ENCODE measurements at places on chromosomes 16 and 17. TPM values are rescaled to one million over a fixed set of nuclear protein-coding genes. Genes with fewer than 3 reads are reported as not detected.

The BICDL2 gene
- 28.6 TPM for total RNA-seq

The CACNG5 gene
- 0.68 TPM for total RNA-seq

The COX6A2 gene
- total RNA-seq, result not detected

DNA sequence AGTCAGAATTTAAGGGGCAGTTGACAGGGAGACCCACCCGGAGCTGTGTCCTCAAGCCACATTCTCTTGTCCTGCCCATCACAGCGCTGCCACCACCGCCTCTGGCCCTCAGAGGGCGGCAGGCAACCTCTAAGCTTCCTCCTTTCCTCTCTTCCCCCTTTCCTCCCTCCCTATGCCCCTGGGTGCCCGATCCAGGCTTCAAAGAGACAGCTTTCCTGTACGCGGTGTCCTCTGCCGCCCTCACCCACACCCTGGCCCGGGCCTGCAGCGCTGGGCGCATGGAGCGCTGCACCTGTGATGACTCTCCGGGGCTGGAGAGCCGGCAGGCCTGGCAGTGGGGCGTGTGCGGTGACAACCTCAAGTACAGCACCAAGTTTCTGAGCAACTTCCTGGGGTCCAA, 23.5 kb downstream of the WNT9B start:
- peaks cover 6% of the 10 kb centered on the region for H3K27me3 ChIP-seq
- no peak for DNase-seq
- H3K36me3 ChIP-seq, result no peaks in the 10 kb centered on the region
- no peaks in the 10 kb centered on the region for H3K4me1 ChIP-seq

- peak overlapping the region; percentile 34 for H3K4me3 ChIP-seq
- no peaks in the 10 kb centered on the region for H3K36me3 ChIP-seq
- H3K4me1 ChIP-seq, result peaks cover 62% of the 10 kb centered on the region
- H3K27me3 ChIP-seq, result no peaks in the 10 kb centered on the region
- no peak for DNase-seq
These were observed 32.1 kb upstream of the CDC42EP4 start for GRCh38 chr17:73343739-73344454.

DNA sequence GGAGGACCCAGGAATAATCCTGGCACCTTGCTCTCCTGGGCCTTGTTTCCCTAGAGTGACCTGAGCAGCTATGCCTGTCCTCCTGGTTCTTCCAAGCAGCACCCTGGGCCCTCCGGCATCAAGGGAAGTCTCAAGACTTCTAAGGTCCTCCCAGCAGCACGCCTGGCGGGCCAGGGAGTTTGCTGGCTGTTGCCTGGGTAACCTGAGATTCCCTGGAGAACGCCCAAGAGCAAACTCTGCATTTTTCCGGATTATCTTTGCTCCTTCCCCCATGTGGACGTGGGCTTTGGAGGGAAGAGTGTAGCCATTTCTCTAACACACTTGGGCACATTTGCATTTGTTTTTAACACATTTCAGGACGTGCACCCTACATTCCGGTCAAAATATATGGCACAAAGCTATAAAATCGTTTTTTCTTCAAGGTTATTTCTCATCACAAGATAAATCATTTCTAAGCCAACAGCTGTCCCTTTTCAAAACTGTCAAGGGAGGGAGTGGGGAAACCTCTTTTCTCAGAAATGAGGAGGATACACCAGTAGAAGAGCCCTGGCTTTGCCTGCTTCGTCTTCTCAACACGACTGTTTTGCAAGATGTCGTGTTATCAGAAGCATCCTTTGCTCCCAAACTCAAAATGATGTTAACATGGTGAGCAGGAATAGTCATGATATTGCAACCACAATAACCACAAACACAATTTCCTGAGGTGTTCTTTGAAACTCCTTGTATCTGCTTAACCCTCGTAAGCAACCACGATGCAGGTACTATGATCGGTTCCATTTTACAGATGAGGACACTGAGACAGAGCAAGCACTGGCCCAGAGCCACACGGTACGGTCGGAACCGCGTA, 116.5 kb downstream of the ADCY9 start:
- peak overlapping the region; percentile 41 for H3K27ac ChIP-seq
- DNase-seq, result no peak
- H3K36me3 ChIP-seq, result no peaks in the 10 kb centered on the region
- H3K27me3 ChIP-seq, result no peaks in the 10 kb centered on the region
- H3K4me3 ChIP-seq, result no peak overlapping the region

DNA sequence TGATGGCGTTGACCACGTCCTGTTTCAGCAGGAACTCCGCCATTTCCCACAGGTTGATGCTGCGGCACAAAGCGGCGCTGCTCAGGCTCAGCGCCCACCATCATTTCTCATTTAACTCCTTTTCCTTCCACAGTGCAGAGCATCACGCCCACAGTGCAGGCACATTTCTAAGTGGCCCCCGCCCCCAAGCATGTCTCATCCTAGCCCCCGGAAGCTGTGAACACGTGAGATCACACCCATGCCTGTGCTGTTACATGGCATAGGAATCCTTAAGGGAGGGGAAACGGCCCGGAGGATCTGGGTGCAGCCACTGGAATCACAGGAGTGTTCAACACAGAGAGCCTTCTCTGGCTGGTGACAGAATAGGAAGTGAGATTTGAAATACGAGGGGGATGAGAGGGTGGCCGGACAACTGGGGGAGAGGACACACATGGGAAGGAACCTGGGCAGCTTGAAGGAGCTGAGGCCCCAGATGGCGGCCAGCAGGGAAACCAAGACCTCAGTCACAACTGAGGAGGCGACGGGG, 4.7 kb downstream of the NAGPA start:
- no peak for DNase-seq
- no peak overlapping the region for H3K27ac ChIP-seq
- H3K36me3 ChIP-seq, result no peaks in the 10 kb centered on the region
- peaks cover 2% of the 10 kb centered on the region for H3K27me3 ChIP-seq
- H3K4me1 ChIP-seq, result peaks cover 7% of the 10 kb centered on the region
- H3K4me3 ChIP-seq, result no peak overlapping the region

- no peak overlapping the region for H3K4me3 ChIP-seq
- DNase-seq, result no peak
- H3K4me1 ChIP-seq, result peaks cover 69% of the 10 kb centered on the region
- no peaks in the 10 kb centered on the region for H3K36me3 ChIP-seq
These were observed 284.0 kb downstream of the SEC14L1 start for GRCh38 chr17:77424585-77425344.

DNA sequence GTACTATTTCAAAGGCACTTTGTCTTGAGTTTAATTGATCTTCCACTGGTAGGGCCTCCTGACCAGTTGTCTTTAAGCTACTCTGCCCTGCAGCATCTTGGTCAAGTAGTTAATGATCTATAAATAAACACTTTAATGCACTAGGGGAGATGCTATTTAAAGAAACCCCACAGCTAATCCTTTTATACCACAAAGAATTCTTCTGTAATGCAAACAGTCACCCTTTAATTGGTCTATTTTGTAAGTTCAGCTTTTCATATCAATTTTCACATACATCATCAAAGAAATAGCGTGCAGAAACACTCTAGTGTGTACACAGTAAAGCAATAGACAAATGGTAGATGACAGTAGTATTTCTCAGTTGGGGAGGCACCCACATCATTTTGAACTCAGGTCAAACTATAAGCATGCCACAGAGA, 70.3 kb downstream of the PMP22 start:
- peaks cover 9% of the 10 kb centered on the region for H3K4me1 ChIP-seq
- H3K4me3 ChIP-seq, result no peak overlapping the region
- DNase-seq, result no peak

DNA sequence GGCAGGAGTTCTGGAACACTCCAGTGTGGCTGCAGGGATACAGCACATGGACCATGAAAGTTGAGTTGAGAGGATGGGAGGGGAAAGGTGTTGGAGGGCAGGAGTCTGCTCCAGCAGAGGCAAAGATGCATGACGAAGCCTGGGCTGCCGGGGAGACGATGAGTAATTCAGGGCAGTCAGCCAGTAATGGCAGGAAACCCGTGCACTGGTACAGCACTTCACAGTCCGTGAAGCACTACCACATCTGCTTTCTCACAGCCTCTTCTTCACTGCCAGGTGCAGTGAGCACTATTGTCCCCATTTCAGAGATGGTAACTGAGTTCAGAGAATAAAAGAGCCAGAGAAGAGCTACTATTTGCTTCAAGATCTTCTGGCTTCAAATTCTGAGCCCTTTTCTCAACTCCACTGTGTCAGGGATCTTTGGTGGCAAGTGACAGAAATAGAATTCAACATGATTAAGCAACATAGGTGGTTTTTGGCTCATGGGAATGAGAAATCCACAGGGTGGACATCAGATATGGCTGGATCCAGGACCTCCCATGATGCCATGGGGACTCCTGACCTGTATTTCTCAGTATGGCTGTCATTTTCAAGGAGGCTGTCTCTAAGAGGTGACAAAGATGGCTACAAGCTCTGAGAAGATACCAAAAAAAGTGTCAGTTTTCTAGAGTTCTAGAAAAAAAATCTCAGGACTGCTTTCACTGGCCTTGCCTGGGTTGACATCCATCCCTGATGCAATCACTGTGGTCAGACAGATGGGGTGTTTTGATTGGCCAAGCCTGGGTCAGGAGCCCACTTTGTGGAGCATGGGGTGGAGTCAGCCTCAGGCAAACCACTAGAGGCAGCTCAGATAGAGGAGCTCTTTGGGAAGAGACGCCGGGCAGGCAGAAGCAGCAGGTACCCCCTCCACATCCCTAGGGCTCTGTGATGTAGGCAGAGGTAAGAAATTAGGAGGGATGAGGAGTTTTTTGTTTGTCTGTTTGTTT, 24.7 kb downstream of the IL21R start:
- H3K36me3 ChIP-seq, result no peaks in the 10 kb centered on the region
- no peak overlapping the region for H3K4me3 ChIP-seq

GRCh38 chr17:602436-602835, 112.2 kb downstream of the VPS53 start:
- peak overlapping the region; percentile 32 for H3K27ac ChIP-seq
- H3K36me3 ChIP-seq, result peaks cover 28% of the 10 kb centered on the region
- no peak overlapping the region for H3K4me3 ChIP-seq
- DNase-seq, result no peak

GRCh38 chr17:44969144-44969780, 1.2 kb upstream of the C1QL1 start:
- H3K27me3 ChIP-seq, result peaks cover 86% of the 10 kb centered on the region
- peaks cover 5% of the 10 kb centered on the region for H3K4me1 ChIP-seq
- H3K4me3 ChIP-seq, result peak overlapping the region; percentile 88

DNA sequence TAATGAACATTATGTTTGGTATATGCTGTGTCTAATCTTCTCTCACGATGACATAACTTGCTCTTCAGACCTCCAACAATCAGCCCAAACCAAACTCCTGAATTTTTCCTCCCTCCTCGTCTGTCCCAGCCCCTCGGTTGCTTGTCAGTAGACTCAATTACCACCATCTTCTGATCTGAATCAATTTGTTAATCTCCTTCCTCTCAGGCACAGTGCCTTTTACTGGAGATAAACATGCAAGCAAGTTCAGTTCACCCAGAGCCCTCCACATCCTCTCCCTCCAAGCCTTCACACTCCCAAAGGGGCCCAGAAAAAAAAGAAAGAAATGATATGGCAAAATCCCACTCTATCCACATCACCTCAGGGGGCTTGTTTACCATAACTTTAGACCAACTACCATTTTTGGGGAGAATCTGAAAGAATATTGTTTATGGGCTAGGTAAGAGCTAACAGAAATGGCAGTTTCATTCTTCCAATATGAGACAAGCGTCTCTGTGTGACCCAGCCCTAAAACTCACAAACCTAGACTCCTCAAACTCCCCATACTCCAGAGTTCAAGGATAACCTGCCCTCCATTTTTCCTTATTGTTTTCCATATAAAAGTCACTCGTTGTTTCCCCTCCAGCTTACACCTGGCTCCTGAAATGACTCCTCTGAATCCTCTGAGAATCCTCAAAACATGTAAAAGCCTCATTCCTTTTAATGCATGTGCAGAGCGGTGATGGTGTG, 1.5 kb downstream of the TEX2 start:
- peak overlapping the region; percentile 68 for H3K27ac ChIP-seq
- H3K4me3 ChIP-seq, result peak overlapping the region; percentile 96
- peaks cover 47% of the 10 kb centered on the region for H3K27me3 ChIP-seq
- peaks cover 3% of the 10 kb centered on the region for H3K36me3 ChIP-seq
- no peak for DNase-seq

DNA sequence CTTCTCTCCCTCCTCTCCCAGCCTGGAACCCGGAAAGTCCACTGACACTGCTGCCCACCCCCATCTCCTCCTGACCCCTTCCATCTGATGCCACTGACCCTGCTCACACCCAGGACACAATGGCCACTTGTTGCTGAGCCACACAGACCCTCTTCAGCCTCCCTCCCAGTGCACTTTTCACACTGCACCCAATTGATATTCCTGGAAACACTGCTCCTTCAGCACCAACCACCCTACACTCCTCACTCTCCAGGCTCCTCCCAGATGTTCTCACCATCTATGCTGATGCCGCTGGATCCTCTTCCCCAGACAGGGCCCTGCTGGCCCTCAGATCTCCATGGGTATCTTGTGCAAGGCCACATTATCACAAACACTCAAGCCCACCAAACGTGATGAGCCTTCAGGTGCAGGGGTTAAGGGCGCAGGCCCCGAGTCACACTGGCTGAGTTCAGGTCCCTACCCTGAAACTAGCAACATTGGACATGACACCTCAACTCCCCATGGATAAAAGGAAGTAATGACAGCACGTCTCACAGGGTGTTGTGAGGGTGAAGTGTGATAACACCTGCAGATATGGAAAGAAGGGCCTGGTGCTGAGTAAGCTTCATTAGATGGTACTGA, 238.1 kb downstream of the ZNF423 start:
- no peak overlapping the region for H3K27ac ChIP-seq
- H3K36me3 ChIP-seq, result peaks cover 12% of the 10 kb centered on the region
- peaks cover 8% of the 10 kb centered on the region for H3K4me1 ChIP-seq
- H3K27me3 ChIP-seq, result no peaks in the 10 kb centered on the region
- DNase-seq, result peak; percentile 49

GRCh38 chr17:82239926-82240505, 11.2 kb downstream of the SLC16A3 start:
- no peaks in the 10 kb centered on the region for H3K27me3 ChIP-seq
- H3K4me3 ChIP-seq, result no peak overlapping the region
- peaks cover 6% of the 10 kb centered on the region for H3K4me1 ChIP-seq
- DNase-seq, result no peak

GRCh38 chr17:31310886-31311285, 3.0 kb downstream of the EVI2B start:
- no peaks in the 10 kb centered on the region for H3K27me3 ChIP-seq
- H3K27ac ChIP-seq, result no peak overlapping the region
- H3K4me3 ChIP-seq, result no peak overlapping the region
- H3K4me1 ChIP-seq, result peaks cover 7% of the 10 kb centered on the region
- no peak for DNase-seq
- peaks cover 13% of the 10 kb centered on the region for H3K36me3 ChIP-seq

- no peak overlapping the region for H3K27ac ChIP-seq
- H3K36me3 ChIP-seq, result peaks cover 4% of the 10 kb centered on the region
- H3K4me3 ChIP-seq, result no peak overlapping the region
- H3K27me3 ChIP-seq, result no peaks in the 10 kb centered on the region
- peaks cover 9% of the 10 kb centered on the region for H3K4me1 ChIP-seq
These were observed 5.1 kb downstream of the LDHD start for GRCh38 chr16:75111514-75111940.

- H3K4me1 ChIP-seq, result peaks cover 48% of the 10 kb centered on the region
- peak overlapping the region; percentile 69 for H3K27ac ChIP-seq
- no peaks in the 10 kb centered on the region for H3K27me3 ChIP-seq
These were observed 479.1 kb downstream of the SLC39A11 start for GRCh38 chr17:72613396-72613795.

GRCh38 chr16:3470723-3471122, 24.6 kb downstream of the C16orf90 start:
- H3K4me1 ChIP-seq, result peaks cover 18% of the 10 kb centered on the region
- no peak for DNase-seq
- H3K27me3 ChIP-seq, result no peaks in the 10 kb centered on the region
- no peak overlapping the region for H3K4me3 ChIP-seq
- H3K36me3 ChIP-seq, result peaks cover 23% of the 10 kb centered on the region
- H3K27ac ChIP-seq, result no peak overlapping the region

- peaks cover 42% of the 10 kb centered on the region for H3K4me1 ChIP-seq
- H3K27me3 ChIP-seq, result peaks cover 12% of the 10 kb centered on the region
These were observed 7.4 kb downstream of the PRCD start for GRCh38 chr17:76547183-76547641.

Measured in type B pancreatic cell (in vitro differentiated cells).